ENCODE measurements at places on chromosomes 12 and 14.

DNA sequence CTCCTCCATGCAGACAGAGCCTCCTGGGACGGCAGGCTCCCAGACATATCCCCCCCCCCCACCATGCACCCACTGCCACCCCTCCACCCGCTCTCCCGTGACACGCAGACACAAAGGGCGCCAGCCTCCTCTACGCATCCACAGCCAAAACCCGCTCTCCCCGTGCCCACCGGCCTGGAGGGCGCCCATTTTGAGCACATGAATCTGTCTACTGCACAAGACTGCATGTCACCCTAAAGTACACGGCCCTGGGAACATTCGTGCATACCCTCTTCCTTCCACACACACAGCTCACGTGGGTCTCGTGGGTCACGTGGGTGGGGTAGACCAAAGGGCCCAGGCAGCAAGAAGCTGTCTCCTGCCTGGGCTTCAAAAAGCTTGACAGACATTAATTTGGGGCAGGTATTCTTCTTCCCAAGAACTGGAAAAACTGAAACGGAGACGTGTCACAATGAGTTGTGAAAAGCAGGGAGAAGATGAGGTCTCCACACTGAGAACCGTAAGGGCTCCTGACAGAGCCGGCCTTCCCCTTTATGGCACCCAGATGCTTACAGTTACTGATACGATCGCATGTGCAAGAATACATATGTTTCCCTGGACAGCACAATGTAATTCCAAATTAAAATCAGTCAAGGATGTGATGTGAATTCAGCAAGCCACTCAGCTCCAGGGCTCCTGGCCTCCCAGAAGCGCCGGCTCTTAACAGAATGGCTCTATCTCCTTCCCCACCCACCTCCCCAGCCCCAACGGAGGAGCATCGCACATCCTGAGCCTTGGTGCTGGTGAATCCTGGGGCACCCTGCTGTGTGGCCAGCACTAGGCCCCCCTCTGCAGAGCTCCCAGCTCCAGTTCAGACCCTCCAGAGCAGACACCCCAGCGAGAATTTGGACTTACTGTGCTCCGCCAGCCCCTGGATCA, 1.9 kb downstream of the TGFB3 start:
- DNase-seq, result no peak

DNA sequence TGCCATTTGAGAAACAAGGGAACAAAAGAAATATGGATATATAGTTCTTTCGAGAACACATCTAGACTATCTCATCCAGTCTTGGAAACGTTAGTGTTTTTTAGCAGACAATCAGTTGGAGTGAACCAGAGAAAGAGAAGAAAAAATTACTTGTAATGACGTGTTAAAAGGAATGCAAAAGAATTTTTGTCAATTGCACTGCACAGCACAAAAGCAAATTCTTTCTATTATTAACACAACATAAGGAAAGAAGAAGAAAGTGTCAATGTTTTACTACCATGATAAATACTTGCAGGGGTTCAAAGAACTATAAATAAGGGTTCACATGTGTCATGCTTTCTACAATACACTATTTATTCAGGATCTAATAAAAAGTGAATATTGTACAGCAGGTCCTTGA, 27.5 kb upstream of the GSG1 start:
- DNase-seq, result no peak

GRCh38 chr12:56668197-56668457, 20.0 kb downstream of the PTGES3 start:
- DNase-seq, result no peak

DNA sequence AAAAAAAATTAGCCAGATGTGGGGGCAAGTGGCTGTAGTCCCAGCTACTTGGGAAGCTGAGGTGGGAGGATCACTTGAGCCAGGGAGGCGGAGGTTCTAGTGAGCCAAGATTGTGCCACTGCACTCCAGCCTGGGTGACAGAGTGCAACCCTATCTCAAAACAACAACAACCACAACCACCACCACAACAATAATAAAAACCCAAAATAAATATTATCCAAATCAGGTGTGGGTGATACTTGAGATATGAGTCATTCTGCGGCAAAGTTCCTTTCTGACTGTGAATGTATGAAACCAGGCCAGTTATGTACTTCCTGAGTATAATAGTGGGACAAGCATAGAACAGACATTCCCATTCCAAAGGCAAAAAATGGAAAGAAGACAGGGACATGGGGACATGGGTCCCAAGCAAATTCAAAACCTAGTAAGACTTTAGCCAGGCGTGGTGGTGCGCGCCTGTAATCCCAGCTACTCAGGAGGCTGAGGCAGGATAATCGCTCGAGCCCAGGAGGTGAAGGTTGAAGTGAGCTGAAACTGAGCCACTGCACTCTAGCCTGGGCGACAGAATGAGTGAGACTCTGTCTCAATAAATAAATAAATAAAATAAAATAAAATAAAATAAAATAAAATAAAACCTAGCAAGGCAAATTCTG, 9.7 kb upstream of the ERC1 start:
- DNase-seq, result no peak

DNA sequence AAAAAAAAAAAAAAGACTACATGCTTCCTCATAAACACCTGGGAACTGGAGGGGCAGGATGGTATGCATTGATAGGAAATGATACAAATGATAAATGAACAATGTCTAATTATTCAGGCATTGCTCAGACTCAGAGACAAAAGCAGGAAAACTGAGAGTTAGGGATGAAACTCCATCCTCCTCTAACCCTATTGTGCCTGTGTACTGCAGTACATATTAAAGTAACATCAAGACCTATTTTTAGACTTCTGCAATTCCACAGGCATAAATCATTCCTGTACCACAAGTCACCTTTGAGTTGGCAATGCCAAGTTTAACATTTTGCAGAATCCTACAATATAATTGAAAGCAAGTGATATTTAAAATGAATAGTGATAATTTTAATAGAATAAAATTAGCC, 156.5 kb upstream of the USP15 start:
- no peak for DNase-seq

DNA sequence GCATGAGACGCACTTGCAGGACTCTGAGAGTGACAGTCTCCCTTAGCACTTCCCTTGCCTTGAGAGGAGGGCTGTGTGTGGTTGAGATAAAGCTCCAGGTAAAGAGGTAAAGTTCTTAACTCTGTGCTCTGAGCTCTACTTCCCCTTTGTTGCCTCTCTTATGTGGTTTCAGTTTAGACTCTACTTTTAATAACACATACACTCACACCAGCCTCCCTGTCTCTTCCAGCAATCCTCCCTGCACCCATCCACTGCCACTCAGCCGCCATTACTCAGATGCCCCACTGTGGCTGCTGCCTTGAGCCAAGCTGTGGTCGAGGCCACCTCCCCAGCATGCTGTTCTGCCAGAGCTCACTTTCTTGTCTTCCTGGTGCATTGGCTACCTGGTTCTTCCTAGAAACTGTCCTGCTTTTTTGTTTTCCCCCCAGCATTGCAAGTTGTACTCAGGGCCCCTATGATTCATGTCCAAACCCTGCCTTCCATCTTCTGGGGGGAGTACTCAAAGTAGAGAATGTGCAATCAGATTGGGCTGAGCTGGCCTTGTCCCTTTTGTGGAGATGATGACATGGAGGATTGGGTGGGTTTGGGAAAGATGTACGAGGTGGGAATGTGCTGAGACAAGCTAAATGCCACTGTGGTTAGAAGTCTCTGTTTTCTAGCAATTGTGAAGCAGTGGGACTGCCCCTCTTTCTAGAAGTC, 115.5 kb upstream of the PARP11 start:
- no peak for DNase-seq

- no peak for DNase-seq
These were observed 876.3 kb upstream of the FOXG1 start for GRCh38 chr14:27890259-27890658.

DNA sequence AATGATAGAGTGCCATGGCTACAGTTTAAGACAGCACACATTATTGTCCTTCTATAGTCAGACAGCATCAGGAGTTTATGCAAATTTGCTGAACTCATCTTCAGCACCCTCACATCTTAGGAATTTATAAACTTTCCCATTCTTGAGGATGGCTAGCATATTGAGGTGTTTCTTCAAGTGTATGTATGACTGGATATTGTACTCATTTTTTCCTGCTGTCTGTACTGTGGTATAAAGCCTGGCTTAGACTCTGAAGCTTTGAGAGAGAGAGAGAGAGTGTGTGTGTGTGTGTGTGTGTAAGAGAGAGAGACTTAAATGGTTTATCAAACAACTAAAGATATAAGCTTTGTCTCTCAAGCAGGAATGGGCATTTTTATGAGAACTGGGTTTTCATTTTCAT, 161.6 kb downstream of the PIK3C2G start:
- no peak for DNase-seq

- no peak for DNase-seq
These were observed 50.5 kb downstream of the FAM222A start for GRCh38 chr12:109764123-109764522.

DNA sequence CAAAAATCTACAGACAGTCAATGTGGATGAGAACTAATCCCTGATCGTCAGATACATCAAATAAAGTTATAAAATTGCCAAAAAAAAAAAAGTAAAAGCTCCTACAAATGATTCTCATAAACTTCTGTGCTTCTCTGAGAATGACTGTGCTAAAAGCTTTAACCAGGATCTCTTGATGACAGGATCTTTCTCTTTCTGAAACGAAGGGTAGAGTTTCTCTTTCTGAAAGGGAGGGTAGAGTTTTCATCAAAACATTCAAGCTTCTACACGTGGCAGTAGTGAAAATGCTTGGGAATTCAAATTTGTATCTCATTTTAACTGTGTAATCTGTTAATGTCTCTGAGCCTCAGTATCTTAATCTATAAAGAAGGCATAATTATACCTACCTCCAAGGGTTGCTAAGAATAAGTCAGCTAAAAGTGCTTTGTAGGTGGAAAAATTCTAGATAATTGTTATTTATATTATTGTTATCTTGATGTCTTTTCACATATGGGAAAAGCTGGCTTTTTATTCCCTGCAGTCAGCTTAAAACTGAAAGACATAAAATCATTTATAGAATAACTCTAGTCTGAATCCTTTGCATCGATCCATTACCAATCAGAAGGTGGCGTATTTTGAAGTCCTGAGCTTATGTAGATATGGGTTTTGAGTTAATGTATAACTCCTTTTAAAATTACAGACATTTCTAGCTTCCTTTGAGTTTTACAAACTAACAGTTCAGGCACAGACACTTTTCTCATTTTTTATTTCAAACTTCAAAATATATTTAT, 157.4 kb downstream of the DACT1 start:
- DNase-seq, result no peak

GRCh38 chr12:119692997-119693396, 25.1 kb downstream of the PRKAB1 start:
- no peak for DNase-seq

DNA sequence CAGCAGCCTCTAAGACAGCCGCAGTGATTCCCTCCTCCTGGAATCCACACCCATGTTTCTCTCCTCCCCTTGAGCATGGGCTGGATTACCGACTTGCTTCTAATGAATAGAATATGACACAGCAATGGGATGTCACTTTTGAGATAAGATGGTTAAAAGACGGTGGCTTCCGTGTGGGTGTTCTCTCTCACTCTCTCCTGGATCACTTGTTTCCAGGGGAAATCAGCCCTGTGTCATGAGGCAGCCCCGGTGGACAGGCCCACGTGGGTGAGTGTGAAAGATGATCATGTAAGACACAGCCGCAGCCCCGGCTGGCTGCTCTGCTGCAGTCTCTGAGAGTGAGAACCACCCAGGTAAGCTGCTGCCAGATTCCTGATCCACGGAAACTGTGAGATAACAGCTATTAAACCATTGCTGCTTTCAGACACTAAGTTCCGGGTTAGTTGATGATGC, 10.7 kb downstream of the MOAP1 start:
- no peak for DNase-seq

- DNase-seq, result no peak
These were observed 230.5 kb upstream of the EGLN3 start for GRCh38 chr14:34181338-34181737.

GRCh38 chr14:37202265-37202664, 4.5 kb downstream of the MIPOL1 start:
- DNase-seq, result no peak

DNA sequence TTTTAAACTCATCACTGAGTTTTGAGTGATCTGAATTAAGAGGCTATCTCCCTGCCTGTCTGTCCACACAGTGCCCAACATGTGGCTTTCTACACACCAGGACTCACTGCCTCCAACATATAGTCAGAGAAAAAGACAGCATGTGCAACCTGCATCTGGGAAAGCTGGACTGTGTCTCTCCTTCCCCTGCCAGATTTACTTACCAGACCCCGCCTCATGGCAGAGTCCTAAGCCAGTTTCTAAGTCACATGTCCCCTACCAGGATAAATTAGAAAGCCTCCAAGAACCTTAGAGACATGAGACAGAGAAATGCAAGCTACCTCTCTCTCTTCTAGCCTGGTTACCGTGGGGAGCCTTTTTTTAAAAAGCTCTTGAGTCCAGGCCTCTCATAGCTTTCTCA, 2.7 kb upstream of the HDAC7 start:
- no peak for DNase-seq

GRCh38 chr12:11836282-11837151, 187.0 kb downstream of the ETV6 start:
- no peak for DNase-seq

- no peak for DNase-seq
These were observed 292.1 kb downstream of the GLT1D1 start for GRCh38 chr12:129145381-129145780.

DNA sequence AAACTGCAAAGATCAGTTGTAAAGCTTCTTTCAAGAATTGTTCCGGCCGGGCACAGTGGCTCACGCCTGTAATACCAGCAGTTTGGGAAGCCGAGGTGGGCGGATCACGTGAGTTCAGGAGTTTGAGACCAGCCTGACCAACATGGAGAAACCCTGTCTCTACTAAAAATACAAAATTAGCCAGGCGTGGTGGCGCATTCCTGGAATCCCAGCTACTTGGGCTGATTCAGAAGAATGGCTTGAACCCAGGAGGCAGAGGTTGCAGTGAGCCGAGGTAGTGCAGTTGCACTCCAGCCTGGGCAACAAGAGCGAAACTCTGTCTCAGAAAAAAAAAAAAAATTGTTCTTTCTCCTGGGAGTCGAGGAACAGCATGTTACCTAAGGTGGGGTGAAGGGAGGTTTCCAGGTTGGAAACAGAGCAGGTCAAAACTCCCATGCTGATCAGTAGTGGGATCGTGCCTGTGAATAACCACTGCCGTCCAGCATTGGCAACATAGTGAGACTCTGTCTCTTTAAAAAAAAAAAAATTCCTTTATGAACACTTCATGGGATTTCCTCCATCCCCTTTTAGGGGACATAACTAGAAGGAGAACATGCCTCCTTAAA, 13.9 kb downstream of the FBXO34 start:
- DNase-seq, result no peak

DNA sequence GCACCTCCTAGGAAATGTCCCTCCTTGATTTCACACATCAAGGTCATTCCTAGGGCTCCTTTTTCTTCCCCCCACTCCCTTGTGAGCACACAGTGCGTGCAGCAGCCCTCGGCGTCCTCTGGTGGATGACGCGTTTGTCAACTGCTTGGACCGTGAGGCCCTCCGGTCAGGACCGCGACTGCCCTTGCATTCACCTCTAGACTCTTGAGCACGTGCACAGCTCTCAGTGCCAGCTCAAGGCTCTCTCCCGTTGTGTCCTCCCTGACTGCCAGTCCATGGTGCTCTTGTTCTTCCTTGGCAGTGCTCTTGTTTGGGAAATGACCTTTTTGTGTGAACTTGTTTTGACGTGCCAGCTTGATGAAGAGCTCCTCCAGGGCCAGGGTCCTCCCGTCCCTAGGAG, 67.9 kb downstream of the TSPAN9 start:
- DNase-seq, result no peak

- DNase-seq, result no peak
These were observed 5.1 kb downstream of the JPH4 start for GRCh38 chr14:23573384-23574015.

GRCh38 chr12:44088647-44089046, 252.8 kb downstream of the TMEM117 start:
- DNase-seq, result no peak

Data from iPS DF 19.7 (cell line).